ENCODE measurements at places on chromosomes 7 and 10.

DNA sequence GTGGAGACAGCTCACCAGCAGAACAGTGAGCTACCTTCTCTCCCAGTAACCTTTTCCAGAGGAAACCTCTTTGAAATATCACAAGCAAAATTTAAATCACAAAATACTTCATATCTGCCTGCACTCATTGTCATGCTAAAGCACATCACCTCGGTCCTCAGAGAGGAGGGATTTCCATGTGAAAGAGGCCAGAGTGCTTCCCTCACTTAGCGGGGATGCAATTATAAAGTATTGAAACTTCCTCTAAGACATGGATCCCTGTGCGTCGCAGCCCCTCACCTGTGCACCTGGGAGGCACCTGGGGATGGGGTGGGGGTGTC is 457.9 kb downstream of the DNAJB6 start:
- DNase-seq, result no peak

- DNase-seq, result no peak
Observed at GRCh38 chr10:55653531-55653930, 707.5 kb downstream of the ZWINT start.

GRCh38 chr10:125201791-125202622 is 41.6 kb upstream of the CTBP2 start:
- DNase-seq, result no peak

- DNase-seq, result no peak
Observed at GRCh38 chr10:57689596-57690297, 577.9 kb downstream of the IPMK start.

DNA sequence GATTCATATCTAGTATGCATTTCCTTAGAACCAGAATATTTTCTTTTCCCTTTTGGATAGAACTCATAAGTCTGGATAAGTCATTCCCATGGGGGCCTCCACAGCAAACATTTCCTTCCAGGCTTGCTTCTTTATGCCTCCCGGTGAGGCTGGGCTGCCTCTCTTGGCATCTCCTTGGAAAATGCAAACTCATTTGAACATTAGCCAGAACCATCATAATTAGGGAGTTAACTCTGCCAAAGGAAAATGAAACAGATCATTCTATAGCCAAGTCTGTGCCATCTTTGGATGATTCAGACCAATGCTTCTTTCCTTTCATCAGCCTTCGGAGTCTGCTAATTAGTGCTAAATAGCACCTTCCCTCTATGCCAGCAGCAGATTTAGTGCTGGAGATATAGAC is 81.1 kb downstream of the PLPP4 start:
- DNase-seq, result no peak

GRCh38 chr7:140778975-140779374 is 82.5 kb downstream of the NDUFB2 start:
- no peak for DNase-seq

DNA sequence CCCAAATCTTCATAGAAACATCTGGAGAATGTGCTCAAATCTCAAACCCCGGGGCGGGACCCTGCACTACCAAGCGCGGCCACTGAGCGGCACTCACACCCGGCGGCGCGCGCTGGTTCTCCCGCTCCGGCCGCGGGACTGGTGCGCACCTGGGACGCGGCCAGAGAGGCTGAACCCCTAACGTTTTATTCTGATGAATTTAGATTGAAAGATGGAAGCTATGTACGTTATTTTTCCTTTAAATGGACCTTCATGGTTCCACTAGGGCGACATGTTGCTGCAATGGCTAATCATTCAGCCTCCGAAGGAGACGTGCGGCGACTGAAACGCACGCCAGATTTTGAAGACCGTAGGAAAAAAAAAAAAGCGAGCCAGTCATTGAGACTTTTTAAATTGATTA is 107.0 kb upstream of the INSIG1 start:
- DNase-seq, result no peak

GRCh38 chr10:82544377-82544776 is 669.4 kb downstream of the NRG3 start:
- DNase-seq, result no peak

- DNase-seq, result no peak
Observed at GRCh38 chr10:81109200-81109752, 571.6 kb downstream of the SH2D4B start.

GRCh38 chr7:129489491-129489890 is 12.8 kb upstream of the SMKR1 start:
- DNase-seq, result no peak

- no peak for DNase-seq
Observed at GRCh38 chr10:27297844-27298521, 57.4 kb upstream of the ACBD5 start.

- no peak for DNase-seq
Observed at GRCh38 chr7:73985737-73986141, 42.2 kb upstream of the ELN start.

DNA sequence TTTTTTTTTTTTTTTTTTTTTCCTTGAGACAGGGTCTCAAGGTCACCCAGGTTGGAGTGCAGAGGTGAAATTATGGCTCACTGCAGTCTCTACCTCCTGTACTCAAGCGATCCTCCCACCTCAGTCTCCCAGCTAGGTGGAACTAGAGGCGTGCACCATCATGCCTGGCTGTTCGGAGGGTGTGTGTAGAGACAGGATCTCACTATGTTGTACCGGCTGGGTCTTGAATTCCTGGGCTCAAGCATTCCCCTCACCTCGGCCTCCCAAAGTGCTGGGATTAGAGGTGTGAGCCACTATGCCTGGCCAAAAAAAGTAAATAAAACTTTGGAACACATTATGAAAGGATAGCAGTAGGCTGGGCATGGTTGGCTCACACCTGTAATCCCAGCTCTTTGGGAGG is 39.6 kb upstream of the TNPO3 start:
- no peak for DNase-seq

DNA sequence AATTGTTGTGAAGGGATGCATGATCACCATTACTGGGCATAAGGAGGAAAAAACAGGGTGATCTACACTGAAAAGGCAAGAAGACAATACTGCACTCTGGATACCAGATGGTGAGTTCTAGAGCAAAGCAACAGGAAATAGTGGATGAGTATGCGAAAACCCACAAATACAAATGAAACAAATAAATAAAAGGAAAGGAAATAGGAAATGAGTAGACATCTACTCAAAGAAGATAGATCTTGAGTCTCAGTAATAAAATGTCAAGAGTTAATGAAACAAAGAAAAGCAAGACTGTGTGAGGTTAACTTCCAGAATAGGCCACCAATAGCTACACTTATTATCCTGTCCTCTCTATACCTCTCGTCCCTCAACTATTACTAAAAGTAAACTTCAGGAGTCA is 11.7 kb downstream of the ORC5 start:
- no peak for DNase-seq

DNA sequence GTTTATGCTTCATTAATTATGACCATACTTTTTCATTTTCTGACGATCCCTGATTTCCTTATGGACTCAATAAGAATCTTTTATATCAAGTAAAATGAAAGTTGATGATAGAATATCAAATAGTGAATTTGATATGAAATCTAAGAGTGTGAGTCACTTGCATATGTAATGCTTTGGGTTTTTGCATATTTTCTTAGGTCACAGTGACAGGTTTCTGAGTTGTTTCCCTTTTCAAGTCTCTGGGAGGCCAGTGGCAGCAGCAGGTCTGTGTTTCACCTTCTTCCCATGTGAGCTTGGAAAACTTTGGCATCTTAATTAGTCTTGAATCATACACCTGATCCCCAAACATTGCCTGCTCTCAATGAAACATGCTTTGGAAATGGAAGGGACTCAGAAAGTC is 34.7 kb upstream of the GJD4 start:
- DNase-seq, result no peak

- no peak for DNase-seq
Observed at GRCh38 chr7:42856605-42856987, 55.3 kb downstream of the C7orf25 start.

DNA sequence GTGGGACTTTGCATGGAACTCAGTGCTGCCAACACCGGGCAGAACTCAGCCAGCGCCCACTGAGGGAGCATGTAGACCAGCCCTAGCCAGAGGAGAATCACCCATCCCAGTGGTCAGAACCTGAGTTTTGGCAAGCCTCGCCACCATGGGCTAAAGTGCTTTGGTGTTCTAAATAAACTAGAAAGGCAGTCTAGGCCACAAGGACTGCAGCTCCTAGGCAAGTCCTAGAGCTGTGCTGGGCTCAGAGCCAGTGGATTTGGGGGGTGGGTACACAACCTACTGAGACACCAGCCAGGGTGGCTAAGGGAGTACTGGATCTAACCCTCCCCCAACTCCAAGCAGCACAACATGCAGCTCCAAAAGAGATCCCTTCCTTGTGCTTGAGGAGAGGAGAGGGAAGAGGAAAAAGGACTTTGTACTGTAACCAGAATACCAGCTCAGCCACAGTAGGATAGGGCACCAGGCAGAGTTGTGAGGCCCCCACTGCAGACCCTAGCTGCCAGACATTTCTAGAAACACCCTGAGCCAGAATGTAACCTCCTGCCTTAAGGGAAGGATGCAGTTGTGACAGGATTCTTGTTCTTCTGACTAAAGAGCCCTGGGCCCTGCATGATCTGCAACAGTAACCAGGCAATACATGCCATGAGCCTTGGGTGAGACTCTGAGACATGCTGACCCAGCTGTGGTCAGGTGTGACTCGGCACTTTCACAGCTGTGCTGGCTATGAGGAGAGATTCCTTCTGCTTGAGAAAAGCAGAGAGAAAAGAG is 24.4 kb downstream of the GSDME start:
- DNase-seq, result no peak

DNA sequence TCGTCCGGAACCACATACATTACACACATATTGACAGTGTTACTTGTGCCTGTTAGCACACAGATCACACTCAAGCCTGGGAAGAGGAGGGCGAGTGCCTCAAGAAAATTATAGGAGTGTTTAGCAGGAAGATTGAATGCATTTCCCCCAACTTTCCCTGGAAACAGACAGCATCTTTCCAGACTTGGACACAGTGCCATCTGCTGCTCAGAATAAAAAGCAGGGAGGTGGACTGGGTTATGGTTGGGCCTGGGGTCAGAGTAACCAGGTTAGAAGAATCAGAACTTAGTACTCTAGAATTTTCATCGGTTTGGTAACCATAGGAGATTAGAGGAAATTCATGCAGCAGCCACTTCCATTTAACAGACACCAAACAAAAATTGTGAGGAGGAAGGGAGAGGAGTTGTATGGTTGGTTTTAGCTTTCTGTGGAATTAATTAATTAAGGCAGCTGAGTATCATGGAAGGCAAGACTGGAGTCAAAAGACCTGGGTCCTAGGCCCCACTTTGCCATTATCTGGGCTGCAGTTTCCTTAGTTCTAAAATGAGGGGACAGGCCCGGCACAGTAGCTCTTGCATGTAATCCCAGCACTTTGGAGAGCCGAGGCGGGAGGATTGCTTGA is 43.4 kb upstream of the OPTN start:
- no peak for DNase-seq

GRCh38 chr10:61990761-61991135 is 89.2 kb downstream of the ARID5B start:
- no peak for DNase-seq

DNA sequence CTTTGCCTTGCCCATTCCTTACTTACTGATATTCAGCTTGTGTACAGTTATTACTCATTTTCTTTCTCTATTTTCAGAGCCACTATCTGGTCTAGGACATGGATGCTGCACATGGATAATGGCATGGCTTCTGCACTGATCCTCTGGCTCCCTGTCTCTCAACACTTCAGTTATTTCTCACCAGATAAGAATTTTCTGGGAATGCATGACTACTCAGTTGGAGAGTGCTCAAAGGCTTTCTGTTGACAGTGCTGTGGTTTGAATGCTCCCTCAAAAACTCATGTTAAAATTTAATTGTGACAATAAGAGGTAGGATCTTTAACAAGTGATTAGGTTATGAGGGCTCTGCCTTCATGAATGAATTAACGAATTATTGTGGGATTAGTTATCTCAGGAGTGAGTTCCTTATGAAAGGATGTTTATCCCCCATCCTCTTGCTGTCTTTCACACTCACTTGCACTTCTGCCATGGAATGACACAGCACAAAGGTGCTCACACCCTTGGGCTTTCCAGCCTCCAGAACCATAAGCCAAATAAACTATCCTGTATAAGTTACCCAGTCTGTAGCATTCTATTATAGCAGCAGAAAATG is 16.1 kb upstream of the PIK3CG start:
- DNase-seq, result no peak

DNA sequence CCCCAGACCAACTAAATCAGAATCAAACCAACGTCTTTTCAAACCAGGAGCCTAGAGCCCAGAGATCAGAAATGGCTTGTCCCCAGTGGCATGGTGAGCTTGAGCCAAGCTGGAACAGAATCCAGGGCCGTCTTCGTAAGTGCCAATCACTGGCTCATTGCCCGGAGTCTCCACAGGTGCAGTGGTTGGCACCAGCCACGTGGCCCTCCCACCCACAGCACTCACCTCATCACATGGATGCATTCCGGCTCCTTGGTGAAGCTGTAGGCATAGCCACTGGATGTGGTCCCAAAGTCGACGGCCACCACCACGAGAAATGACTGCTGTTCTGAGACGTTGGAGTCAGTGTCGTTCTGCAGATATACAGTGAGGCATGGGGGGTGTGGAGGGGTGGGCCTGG is 37.4 kb downstream of the HSPA12A start:
- DNase-seq, result no peak

DNA sequence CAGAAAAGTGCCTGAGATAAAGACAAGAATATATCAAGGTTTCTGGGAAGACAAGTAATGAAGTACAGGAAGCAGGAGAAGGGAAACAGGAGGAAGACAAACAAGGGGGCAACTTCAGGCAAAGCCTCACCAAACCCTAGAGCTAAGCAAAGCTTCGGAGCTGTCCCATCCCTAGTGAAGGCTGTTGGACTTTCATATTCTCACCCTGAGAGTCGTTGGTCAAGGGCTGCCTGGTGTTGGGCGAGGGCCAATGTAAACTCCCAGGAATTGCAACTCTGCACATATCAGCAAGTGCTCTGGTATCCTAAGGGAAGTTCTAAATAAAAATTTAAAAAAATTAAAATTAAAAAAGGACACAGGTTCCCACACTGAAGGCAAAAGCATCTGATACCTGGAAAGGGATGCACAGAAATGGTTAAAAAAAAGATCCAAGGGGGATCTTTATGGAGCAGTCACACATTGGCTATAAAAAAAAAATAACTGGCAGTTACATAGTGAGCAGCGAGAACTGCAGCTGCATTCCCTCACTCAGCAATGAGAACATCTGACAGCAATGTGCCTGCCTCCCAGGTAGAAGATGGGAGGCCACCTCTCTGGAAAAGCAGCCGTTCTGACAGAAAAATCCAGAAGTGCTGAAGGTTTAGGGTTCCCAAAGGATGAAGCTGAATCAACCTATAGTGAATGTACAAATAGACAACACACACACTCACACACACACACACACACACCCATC is 304.7 kb downstream of the WDR11 start:
- DNase-seq, result no peak
